ENCODE measurements at places on chromosomes 11 and 22.
A peak's percentile ranks its signal among the peaks of the same experiment; 100 is the strongest.

GRCh38 chr11:132782102-132782501, 750.2 kb downstream of the OPCML start:
- no peak for DNase-seq

DNA sequence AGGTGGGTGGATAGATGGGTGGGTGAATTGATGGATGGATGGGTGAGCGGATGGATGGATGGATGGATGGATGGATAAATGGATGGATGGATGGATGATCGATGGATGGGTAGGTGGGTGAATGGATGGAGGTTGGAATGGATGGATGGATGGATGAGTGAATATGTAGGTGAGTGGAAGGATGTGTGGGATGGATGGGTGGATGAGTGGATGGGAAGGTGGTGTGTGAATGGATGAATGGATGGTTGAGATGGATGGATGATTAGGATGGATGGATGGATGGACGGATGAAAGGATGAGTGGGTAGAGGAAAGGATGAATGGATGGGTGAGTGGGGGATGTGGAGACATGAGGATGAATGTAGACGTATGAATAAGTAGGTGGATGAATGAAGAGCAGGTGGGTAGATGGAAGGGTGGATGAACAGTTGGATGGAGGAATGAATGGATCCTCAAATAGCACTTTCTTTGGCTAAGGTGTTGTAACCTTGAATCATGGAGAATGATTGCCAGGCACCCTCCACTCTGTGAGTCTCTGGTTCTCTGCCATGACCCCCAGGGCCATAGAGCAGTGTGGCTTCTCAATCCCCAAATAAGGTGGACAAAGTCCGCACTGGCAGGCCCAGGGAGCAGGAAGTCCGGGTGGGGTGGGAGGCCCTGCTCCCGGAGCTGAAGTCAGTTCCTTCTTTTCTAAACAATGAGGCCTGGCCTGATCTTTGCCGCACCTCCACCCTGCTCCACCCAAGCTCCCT, 36.9 kb downstream of the IGF2 start:
- DNase-seq = no peak

DNA sequence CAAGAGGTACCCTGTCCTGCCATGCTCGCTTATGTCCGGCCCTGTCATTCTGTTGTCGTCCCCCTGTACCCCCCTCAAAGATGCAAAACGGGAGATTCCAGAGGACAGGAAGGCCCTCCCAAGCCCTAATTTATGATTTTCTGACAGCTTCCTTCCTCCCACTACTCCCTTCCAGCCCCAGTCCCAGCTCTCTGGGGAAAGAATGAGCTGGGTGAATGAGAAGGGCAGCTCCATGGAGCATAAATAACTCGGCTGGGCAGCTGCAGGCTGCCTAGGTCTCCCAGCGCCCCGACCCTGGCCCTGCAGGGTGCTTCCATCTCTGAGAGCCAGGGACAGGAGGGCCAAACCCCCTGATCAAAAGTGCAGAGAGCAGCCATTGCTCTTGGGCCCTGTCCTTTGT, 3.9 kb upstream of the EMID1 start:
- no peak for DNase-seq

GRCh38 chr11:115944596-115944995, 440.4 kb upstream of the CADM1 start:
- no peak for DNase-seq

GRCh38 chr11:19244621-19245020, 3.9 kb upstream of the E2F8 start:
- no peak for DNase-seq

DNA sequence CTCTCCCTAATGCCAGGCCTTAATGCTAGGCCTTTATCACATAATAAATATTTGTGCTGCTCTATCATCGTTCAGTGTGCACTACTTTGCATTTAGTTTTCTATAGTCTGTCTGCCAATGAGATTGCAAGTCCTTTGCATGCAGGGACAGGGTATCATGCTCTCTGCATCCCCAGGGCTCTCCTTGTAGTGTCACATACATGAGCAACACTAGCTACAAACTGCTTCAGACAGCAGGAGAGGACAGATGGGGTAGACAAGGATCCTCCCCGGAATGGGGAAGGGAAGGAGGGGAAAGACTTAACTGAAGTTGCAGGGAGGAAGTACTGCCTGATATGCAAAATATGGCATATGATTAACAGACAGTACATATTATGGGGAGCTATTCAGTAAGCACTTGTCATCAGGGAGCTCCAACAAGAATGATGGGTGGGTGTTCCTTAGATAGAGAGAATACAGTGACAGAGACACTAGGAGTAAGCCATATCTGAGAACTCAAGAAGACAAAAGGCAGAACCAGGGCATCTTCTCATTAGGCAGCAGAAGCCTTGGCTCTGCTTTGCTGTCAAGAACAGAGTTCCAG, 42.8 kb downstream of the ZNF202 start:
- DNase-seq = no peak

GRCh38 chr11:3022300-3022967, 30.3 kb upstream of the NAP1L4 start:
- DNase-seq = no peak

DNA sequence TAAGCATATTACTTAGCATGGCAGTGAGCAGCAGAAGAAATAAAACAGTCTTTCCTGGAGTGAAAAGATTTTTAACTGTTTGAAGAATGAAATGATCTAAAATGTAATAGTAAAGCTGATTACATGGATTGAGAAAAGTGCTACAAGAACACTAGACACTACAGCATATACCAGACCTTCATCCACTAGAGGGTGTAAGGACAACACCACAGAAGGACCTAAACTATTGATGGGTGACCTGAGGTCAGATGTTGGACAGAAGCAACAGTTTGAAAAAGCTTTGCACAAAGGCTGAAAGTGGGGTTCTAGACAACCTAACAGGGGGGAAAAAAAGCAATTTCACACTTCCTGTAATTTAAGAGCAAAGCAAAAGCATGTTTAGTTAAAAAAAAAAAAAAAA, 97.7 kb downstream of the RBFOX2 start:
- no peak for DNase-seq

GRCh38 chr11:61367406-61367805, 5.2 kb downstream of the TMEM138 start:
- DNase-seq = no peak

GRCh38 chr22:19422440-19423301, 8.9 kb downstream of the HIRA start:
- DNase-seq = no peak

DNA sequence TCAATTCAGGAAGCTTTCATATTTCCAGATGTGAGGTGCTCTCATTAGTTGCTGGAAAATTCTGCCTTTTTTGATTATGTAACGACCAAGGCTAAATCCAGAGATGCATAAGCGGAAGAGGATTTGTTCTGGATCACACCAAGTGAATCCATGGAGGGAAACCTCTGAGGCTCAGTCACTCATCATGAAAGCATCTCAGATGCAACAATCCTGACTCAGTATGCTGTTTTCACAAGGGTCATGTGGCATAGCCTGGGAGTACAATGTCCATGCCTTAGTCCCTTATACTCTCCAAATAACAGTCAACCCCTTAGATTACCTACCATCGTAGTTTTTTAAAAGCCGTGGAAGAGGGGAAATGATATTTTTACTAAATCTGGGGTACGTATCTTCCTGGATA, 445.6 kb downstream of the NTM start:
- no peak for DNase-seq

DNA sequence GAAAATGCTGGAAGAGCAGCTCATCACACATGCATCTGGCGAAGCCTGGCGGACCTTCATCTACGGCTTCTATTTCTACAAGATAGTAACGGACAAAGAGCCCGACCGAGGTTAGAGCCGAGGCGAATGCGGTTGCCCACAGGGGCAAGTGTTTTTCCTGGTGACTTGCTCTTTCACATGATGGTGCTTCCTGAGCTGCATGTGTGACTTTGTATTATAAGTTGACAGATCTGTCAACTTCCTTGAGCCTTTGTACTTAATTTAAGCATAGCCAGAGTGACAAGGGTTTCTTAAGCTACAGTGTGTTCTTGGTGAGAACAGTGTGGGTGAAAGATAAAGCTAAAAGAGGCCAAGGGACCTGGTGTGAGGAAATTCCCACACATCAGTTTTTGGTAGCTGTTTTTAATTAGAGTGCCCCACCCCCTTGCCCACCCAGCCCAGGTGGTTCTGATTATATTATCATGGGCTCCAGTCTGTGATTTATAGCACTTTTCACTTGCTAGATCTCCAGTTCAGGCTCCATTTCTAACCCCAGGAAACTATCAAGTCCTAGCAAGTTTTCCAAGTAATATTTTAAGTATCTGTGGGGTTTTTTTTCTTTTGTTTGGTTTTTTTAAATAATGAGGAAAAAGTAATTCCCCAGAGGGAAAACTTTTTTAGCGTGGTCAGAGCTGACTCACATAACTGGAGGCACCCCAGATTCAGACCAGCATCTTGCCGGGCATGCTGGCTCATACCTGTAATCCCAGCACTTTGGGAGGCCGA, 68.0 kb upstream of the YWHAH start:
- DNase-seq = no peak

DNA sequence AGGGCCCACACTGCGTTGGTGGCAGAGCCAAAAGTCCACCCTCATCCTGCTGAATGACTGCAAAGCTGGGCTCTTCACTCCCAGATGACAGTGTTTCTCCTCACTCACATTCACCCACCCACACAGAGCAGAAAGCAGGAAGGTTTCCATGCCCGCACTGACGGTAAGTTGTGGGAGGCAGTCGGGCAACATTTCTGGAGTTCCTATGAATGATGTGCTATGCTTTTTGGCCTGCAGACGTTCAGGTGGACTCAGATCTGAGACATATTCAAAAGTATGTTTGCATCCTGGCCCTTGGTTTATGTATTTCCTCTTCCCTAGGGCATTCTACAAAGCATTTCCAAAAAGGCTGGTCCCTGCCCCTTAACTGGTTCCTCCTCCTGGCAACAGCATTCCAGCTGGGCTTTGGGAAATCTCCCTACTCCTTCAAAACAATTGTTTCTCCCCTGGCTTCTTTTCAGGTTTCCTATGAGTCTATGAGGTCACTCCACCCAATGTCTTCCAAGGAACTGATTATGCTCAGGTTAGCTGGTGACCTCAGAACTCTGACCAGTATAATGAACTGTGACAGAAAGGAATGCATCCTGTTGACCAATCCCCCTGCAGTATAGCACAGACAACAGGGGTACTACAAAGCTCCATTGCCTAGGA, 36.4 kb downstream of the PACSIN2 start:
- no peak for DNase-seq

GRCh38 chr11:118109231-118109630, 22.5 kb upstream of the SMIM35 start:
- DNase-seq = no peak

DNA sequence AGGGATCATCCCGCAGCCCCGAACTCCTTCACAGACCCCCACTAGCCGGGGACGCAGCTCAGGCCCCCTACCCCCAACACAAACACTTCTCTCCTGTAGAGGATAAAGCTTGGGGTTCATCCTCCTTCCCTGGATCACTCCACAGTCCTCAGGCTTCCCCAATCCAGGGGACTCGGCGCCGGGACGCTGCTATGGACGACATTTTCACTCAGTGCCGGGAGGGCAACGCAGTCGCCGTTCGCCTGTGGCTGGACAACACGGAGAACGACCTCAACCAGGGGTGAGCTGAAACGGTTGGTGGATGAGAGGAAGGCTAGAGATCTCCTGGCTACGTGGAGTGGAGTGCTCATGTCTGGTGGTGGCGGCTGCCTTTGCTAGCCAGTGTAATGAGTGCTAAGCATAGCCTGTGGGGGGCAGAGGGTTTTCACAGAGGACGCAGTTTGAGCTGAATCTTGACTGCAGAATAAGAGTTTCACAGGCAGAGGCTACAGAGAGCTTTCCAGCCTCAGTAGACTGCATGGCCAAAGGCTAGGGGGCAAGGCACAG, 580 bp downstream of the ILK start:
- DNase-seq = no peak

DNA sequence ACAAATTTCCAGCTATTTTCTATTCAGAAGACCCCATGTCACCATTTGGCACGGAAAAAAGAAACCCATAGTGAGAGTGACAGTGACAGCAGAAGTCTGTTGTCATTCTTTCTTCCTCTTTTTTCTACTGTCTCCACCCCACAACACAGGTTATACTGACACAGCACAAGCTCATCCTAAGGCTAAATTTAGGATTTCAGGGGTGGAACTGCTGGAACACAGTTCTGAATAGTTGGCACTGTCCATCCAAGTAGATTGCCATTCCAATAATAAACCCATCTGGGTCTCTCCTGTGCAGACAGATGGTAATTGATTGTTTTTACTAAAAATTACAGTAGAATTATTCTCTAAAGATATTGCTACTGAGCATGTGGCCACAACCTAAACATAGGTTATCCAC, 95.2 kb upstream of the C11orf87 start:
- no peak for DNase-seq

DNA sequence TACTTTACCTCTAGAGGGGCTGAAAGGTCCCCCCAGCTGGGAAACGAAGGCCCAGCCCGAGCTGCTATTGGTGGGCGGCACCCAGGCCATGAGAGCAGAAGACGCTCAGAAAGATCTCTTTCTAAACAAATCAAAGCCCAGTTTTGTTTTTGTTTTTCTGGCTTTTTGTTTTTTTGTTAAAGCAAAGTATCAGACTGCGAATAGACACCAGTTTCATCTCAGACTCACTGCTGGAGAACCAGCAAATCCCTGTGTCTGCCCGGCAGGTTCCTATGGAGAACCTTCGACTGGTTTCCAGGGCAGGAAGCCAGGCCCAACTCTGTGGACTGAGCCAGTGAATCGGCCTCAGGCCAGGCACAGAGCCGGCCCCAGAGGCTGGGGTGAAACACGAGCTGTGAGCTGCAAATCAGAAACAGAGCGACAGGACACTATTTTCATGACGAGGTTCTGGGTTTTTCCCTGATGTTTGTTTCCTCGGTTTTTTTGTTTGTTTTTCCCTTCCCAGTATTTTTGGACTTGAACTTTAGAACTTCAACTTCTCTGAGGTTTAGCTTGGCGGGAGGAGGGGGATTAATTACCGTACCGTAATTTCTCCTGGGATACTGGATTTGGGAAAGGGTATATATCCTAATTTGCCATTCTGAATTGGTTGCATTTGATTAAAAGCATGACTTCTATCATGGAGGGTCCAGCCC, 16.0 kb upstream of the B4GALNT4 start:
- no peak for DNase-seq

DNA sequence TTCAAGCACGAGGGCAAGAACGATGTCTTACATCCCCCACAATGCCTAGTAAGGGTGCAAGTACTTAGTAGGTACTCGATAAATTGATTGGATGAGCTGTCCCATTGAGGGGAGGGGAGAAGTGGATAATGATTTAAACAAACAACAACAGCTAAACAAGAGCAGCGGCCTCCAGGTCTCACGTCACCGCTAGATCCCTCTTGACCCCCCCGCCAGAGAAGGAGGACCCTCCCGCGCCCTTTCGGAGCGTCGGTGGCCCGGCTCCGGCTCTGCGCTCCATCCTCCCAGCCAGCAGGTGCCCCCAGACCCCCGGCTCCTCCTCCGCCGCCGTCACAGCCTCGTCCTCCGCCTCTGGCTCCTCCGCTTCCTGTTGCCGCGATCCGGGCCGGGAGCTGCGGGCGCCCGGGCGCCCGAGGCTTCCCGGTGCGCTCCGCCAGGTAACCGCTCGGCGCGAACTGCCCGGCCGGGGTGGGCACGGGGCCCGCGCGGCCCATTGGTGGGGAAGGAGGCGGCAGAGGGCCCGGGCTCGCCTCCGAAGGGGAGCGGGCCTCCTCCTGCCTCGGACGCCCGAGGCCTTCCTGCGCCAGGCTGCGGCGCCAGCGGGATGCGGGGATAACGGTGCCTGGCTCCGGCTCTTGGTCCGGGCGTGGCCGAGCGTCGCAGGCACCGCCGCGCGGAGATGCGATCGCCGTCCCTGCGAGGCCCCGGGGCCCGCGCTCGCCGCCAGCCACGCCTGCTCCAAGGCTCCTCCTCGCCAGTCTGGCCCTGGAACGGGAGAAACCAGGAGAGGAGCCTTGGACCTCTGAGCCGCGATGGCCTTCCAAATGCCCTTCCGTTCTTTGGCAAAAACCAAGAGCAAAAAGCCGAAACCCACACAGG, at the start of gene TLCD5:
Gene TLCD5, plus strand, starts transcription at position 368 of the 879 bp plus-strand sequence. CDS start 2,143 bp downstream, outside the sequence.
- peak; percentile 63 for DNase-seq

- DNase-seq = no peak
Observed at GRCh38 chr11:28621753-28622152, 513.6 kb downstream of the METTL15 start.

Measured in iPS DF 6.9 (cell line).